ENCODE measurements at places on chromosomes 6 and 20. TPM values are rescaled to one million over a fixed set of nuclear protein-coding genes. Genes with fewer than 3 reads are reported as not detected.

DNA sequence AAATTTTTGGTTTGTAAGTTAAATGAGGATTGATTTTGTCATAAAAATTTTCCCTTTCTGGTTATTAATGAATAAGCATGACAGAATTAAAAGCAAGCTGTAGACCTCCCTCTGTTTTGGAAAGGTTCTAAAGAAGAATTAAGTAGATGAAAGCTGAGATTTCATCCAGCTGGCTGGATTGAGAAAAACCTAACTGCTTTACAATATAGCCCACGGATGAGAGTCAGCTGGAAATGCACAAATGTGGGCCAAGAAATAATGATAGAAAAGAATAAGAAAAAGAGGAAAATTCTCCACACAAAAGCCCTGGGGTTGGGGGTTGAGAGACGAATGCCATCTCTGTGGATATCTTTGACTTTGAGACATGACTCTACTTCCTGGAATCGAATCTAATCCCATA lies 631.6 kb downstream of the HDGFL1 start:
- no peak for DNase-seq

KCNK16 gene
- not detected for total RNA-seq

DNA sequence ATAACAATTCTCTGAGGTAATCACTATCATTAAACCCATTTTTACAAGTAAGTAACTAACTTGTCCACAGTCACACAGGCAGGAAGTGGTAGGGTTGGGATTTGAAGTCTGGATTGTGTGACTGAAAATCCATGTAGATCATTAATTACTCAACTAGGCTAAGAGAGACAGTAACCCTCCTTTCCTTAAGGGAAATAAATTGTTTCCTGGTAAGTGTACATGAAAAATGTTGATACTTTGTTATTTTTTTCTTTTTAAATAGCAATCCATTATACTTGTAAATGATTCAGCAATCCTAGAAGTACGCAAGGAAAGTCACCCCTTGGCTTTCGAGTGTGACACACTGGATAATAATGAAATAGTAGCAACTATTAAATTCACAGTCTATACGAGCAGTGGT lies 11.6 kb downstream of the SPACA1 start:
- DNase-seq = no peak

ZBTB12 gene
- 1.7 TPM for total RNA-seq

OVOL2 gene
- total RNA-seq = not detected

DNA sequence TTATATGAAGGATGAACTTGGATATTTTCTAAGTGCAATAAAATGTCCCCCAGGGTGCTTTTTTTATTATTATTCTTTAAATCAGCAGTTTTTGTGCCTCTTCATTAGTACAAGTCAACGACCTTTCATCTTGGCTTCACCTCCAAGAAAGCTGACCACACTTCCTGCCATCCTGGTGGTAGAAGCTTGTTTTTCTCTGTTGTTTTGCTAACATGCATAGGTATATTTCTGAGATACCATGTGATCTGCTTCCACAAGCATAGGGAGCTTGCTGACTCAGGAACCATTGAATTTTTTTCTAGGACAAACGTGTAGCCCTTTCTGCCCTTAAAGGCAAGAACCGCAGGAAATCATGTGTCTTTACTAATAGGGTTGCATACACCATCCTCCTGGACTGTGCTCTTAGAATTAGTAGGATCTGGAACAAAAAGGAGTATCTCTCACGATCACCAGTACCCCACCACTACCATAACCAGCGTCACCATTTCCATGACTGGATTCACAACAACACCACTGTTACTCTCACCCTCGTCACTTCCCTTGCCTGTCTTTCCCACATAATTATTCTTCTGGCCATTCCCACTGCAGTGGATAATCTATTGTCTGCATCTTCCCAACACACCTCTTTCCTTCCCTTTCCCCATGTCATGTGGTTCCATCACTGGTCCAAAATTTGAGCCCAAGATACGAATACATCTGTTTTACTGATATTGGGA lies 207.1 kb downstream of the MAFB start:
- no peak for DNase-seq

C20orf144 gene
- total RNA-seq = not detected

Data from glomerular endothelial cell (primary cell).